ENCODE measurements at places on chromosomes 1 and 21.

GRCh38 chr1:201584471-201585092, 45.7 kb downstream of the NAV1 start:
- no peak for DNase-seq

DNA sequence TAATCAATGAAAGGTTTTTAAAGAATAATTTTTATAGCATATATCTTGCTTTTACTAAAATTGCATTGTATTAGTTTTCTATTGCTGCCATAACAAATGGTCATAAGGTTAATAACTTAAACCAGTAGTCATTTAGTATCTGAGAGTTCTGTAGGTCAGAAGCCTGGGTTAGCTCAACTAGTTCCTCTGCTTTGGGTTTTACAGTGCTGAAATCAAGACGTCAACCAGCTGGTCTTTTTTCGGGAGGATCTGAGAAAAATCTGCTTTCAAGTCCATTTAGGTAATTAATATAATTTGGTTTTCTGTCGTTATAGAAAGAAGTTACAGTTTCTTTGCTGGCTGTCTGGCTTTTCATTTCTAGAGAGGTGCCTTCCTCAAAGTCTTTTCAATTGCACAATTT, 577.7 kb downstream of the MRPL39 start:
- DNase-seq = no peak

DNA sequence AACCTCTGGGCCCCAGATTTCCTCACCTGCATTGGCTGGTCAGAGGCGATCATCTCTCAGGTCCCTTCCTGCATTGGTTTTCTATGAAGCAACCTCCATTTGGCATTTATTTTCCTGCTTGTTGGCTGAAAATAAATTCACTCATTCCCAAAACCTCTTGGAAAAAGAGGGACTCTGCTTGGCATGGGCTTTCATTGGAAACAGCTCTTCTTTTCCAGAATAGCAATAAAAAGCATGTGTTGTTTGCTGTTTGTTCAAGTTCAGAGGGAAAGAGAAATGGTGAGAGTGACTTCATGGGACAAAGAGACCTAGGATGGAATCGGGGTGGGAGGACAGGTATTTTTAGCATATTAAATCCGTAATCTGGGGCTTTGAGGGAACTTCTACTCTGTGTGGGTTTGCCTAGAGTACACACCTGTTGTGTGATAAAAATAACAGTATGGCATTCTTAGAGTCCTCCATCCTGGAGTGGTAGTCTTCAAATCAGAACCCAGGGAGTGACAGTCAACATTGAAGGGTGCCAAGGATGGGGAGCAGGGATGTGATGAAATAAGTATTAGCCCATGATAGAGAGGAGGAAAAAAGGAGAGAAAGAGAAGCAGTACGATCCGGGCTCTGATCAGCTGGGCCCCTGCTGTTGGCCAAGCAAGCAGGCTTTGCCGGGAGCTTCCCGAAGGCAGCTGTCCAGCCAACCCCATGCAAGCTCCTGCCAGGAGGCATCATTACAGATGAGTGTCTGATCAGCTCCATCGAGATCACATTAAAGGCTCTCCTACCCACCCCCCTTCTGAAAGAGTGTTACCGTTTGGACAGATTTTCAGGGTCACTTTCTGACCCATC, 131.9 kb upstream of the NFIA start:
- DNase-seq = no peak

GRCh38 chr1:210231846-210232510, 618 bp upstream of the SERTAD4 start:
- DNase-seq = no peak

- no peak for DNase-seq
Measured at GRCh38 chr1:12703821-12704451, 12.0 kb upstream of the AADACL3 start.

DNA sequence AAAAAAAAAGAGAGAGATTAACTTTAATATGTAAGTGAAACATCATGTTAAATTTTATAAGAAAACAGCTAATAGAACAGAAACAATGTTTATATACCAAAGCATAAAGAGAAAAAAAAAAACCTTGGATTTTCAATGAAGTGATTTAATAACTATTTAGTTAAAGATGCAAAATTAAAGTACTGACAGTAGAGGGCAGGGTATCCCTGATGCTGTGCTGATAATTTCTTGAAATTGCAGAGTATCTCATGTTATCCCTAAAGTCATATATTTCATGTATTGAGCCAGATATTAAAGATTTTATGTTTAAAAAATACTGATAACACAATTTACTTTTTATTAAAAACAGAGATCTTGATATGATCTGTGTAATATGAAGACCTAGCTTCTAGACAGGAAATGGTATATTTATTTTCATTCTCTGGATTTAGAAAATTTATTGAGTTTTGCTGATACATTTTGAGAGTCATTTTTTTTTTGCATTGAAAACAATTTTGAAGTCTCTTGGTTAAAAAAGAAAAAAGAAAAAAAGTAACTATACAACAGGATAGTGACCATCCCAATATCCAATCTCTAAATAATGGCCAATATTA, 273.2 kb downstream of the USP25 start:
- DNase-seq = no peak

- no peak for DNase-seq
Measured at GRCh38 chr1:2605509-2606395, 19.2 kb downstream of the PRXL2B start.

GRCh38 chr1:44932151-44932550, 54.2 kb downstream of the EIF2B3 start:
- no peak for DNase-seq

GRCh38 chr1:206012086-206012859, 9.1 kb upstream of the RAB7B start:
- no peak for DNase-seq

- no peak for DNase-seq
Measured at GRCh38 chr1:246383239-246383589, 123.9 kb downstream of the SMYD3 start.

Data from stimulated activated CD8-positive, alpha-beta memory T cell treated with anti-CD3 and anti-CD28 coated beads, Interleukin-7, amount 100 ng/mL, for 48 hours (primary cell).